ENCODE measurements at places on chromosomes 5 and 9.
A peak's percentile ranks its signal among the peaks of the same experiment; 100 is the strongest.

GRCh38 chr5:32410630-32411029 is 33.9 kb downstream of the ZFR start:
- no peak for DNase-seq

GRCh38 chr5:151029179-151030055 is 9.0 kb downstream of the GPX3 start:
- no peak for DNase-seq

GRCh38 chr5:146039420-146039819 is 66.0 kb downstream of the PLAC8L1 start:
- DNase-seq, result no peak

DNA sequence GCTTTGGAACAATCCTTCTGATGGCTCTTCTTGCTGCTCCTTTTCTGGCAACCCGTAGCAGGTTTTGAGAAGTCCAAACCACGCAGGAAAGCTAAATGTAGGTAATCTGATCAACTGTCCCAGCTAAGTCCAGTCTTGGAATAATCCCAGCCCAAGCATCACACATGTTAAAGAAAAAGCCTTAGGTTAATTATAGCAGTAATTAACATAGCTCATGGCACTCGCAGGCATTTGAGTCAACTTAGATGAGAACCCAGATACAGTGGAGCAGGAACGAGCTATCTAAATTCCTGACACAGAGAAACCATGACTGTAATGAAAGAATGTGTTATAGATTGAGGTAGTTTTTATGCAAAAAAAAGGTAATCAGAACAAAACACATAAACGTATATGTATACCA is 844.8 kb downstream of the CDH9 start:
- no peak for DNase-seq

DNA sequence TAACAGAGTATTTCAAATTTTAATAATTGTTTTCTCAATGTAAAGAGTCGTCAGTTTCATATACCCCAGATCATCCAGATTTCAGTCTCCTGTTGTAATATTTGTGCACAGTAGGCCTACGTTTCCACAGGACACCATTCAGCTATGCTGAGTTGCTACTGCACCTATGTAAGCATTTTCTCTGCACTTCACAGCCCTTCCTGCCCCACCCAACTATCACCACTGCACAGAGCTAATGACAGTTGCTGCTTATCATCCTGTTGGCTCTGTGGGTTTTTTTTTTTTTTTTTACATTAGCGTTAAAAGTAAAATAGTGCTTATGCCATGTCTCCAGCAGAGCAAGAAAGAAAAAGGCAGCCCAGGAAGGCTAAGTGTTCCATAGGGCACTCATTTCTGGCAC is 5.9 kb upstream of the PRKACG start:
- DNase-seq, result peak; percentile 63

- no peak for DNase-seq
These were observed 50.6 kb downstream of the SPIN1 start for GRCh38 chr9:88438811-88439210.

DNA sequence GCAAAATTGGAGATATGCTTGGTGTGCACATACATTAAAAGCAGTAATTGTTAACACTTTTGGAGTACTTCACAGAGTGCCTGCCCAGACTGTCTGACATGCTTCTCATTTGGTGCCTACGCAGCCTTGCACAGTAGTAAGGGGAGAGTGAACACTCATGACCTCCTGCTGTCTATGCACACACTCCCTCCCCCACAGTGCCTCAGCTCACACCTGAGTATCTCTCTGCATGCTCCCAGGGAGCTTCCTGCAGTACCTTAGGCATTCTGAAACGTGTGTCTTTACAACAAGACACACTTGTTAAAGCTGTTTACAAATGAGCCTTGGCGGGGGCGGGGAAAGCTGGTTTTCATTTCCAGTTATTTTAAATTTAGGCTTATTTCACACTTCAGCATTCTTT is 18.0 kb downstream of the MAP3K1 start:
- DNase-seq, result no peak

DNA sequence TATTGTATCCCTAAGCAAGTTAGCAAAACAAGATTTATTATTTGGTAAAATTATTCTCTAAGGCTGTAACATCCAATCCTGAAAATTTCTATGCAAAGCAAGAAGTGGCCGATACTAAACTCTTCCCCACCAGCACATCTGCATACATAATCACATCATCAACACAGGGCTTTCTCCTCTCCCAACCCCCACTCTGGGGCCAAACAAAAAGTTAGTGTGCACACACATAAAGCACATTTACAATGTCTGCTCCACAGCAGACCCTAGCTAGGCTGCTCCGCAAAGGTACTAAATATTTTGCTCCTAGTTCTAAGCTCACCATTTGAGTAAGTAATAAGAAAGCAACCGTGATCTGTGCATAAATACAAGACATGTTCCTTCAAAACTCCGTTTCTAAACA is 3.6 kb downstream of the RNF130 start:
- no peak for DNase-seq

DNA sequence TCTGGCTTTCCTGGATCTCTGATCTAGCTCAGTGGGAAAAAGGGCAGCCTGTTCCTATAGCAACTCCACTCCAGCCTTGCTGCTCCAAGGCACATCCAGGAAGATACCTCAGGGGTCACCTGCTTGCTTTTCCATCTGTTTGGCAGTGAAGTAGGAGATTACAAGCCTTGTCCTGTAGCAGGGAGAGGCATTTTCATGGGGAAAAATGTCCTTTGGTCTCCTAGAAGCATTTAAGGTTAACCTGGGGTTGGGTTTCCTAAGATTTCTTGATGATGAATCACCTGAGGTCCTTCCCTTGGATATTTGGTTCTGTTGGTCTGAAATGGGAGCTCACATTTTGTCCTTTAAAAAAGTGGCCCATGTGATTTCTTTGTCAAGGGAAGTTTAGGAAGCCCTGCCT is 1.5 kb upstream of the TMEM174 start:
- no peak for DNase-seq

GRCh38 chr9:132354637-132355355 is at the start of gene SETX:
SETX (minus strand) TSS chr9:132354986; CDS start chr9:132349428, 5,558 bp downstream.
- DNase-seq, result peak; percentile 93

- DNase-seq, result no peak
These were observed 407.7 kb downstream of the SPOCK1 start for GRCh38 chr5:137091472-137091871.

DNA sequence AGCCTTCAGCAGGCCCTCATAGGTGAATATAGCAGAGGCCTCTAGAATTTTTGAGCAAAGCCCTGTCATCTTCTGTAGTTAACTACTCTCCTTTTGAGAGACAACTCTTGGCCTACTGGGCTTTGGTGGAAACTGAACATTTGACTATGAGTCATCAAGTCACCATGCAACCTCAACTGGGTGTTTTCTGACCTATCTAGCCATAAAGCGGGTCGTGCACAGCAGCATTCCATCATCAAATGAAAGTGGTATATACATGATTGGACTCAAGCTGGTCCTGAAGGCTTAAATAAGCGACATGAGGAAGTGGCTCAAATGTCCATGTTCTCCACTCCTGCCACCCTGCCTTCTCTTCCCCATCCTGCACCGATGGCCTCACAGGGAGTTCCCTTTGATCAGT is 1115.5 kb downstream of the TAF11L14 start:
- no peak for DNase-seq

DNA sequence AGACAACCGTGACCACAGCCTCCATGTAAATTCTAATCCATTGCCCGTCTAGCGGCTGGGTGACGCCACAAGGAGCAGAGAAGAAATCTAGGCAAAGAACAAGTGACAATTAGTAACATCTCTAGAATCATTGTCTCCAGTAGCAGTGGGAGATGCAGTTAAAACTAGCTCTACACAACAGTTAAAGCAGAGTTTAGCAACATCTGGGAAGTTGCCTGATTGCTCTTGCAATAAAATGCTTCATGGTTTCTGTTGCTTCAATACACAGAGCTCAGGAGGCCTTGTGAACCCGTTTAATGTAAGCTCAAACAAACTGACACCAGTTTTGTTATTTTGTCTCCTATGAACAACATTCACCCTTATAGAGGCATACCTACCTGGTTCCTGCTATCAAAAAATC is 369.8 kb upstream of the PDE4D start:
- DNase-seq, result no peak

DNA sequence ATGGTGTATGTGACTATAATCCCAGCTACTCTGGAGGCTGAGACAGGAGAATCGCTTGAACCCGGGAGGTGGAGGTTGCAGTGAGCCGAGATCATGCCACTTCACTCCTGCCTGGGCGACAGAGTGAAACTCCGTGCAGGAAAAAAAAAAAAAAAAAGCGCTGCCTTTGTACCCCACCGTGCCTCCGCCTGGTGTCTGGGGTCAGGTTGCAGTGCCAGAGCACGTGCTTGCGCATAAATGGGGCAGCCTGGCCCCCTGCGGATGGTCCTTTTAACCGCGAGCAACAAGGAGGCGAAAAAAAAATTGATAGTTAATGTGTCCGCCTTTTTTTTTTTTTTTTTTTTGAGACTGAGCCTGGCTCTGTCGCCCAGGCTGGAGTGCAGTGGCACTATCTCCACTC is 6.3 kb upstream of the CCNB1 start:
- DNase-seq, result no peak

DNA sequence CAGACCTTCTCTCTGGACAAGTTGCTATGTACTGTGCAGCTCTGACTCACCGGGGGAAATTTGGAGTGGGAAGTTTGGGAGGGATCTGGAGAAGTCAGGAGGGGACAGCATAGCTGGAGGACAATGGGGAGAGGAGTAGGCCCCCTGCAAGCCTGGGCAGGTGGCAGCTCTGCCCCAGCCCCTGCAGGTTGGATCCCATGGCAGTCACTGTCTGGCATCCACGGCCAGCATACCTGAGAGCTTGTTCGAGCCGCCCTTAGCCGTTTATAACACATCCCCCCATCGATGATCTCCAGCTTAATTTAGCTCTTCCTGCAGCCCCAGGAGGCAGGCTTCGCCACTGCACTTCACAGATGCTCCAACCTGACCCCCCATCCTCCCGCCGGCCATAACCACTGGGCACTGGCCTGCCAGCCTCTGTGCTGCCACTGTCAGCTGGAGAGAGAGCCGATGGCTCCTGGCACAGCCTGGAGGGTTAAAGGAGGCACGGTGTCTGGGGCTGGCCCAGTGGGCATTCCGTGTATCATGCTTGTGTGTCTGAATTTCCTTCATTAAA is 57.7 kb upstream of the RNU6ATAC start:
- no peak for DNase-seq

- DNase-seq, result no peak
These were observed 140.2 kb downstream of the SH3GL2 start for GRCh38 chr9:17719053-17719452.

DNA sequence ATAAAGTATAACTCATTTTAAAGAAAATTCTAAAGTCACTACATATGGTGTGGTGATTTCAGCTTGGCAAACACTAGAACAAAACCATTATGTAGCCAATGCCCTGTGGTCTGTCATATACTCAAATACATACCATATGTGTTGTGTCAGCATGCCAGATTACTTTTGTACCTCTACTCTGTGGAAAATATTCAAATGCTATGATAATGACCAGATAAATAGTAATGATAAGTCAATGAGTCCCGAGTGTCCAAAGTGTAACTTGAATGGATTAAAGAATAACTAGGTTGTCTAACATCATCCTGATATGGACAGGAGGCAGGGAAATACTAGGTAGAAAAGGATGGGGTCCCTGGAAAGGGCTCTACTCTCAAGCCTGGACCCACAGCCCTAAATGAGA is 58.0 kb upstream of the IL6ST start:
- DNase-seq, result no peak

All from CD4-positive, alpha-beta memory T cell (primary cell).